Upper lobe of right lung (tissue), 1 donor: ENCODE measurements at places on chromosomes 4 and X. TPM values are rescaled to one million over a fixed set of nuclear protein-coding genes. Genes with fewer than 3 reads are reported as not detected.
A peak's percentile ranks its signal among the peaks of the same experiment; 100 is the strongest.

GRCh38 chr4:162364651-162365050, 200.9 kb upstream of the FSTL5 start:
- no peak overlapping the region for H3K4me3 ChIP-seq
- no peaks in the 10 kb centered on the region for H3K4me1 ChIP-seq
- no peaks in the 10 kb centered on the region for H3K36me3 ChIP-seq
- DNase-seq: no peak
- H3K27ac ChIP-seq: no peak overlapping the region

- H3K4me1 ChIP-seq: no peaks in the 10 kb centered on the region
- DNase-seq: no peak
- no peaks in the 10 kb centered on the region for H3K27me3 ChIP-seq
- H3K27ac ChIP-seq: no peak overlapping the region
- H3K4me3 ChIP-seq: no peak overlapping the region
These were observed 147.5 kb downstream of the INPP4B start for GRCh38 chr4:142698552-142698951.

- no peaks in the 10 kb centered on the region for H3K27me3 ChIP-seq
- no peak overlapping the region for H3K4me3 ChIP-seq
- H3K36me3 ChIP-seq: no peaks in the 10 kb centered on the region
- peaks cover 6% of the 10 kb centered on the region for H3K4me1 ChIP-seq
- H3K27ac ChIP-seq: peak overlapping the region; percentile 15
These were observed 35.7 kb upstream of the FAM241A start for GRCh38 chr4:112109360-112110058.

- no peaks in the 10 kb centered on the region for H3K27me3 ChIP-seq
- no peaks in the 10 kb centered on the region for H3K4me1 ChIP-seq
- H3K27ac ChIP-seq: no peak overlapping the region
- no peak overlapping the region for H3K4me3 ChIP-seq
- H3K36me3 ChIP-seq: peaks cover 87% of the 10 kb centered on the region
These were observed 12.4 kb downstream of the BOD1L1 start for GRCh38 chr4:13615161-13615560.

DNA sequence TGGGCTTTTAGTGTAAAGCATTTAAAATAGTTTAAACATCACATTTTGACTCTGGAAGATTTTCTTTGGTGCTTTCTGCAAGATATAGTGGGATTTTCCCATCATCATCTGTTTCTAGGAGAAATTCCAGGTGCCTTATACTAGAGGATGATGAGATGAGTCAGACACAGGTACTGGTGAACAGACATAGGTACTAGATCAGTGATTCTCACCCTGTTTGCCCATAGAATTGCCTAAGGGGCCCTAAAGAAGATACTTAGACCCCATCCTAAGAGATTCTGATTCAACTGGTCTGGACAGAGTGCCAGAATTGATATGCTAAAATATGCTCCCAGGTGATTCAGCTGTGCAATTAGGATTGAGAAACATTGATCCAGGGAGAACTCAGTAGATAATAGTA, 9.7 kb downstream of the TSPAN7 start:
- DNase-seq: no peak
- H3K4me3 ChIP-seq: no peak overlapping the region
- no peak overlapping the region for H3K27ac ChIP-seq
- H3K36me3 ChIP-seq: no peaks in the 10 kb centered on the region

- no peak overlapping the region for H3K27ac ChIP-seq
- no peaks in the 10 kb centered on the region for H3K27me3 ChIP-seq
- no peak for DNase-seq
These were observed 633.5 kb downstream of the BCOR start for GRCh38 chrX:39464253-39464652.

DNA sequence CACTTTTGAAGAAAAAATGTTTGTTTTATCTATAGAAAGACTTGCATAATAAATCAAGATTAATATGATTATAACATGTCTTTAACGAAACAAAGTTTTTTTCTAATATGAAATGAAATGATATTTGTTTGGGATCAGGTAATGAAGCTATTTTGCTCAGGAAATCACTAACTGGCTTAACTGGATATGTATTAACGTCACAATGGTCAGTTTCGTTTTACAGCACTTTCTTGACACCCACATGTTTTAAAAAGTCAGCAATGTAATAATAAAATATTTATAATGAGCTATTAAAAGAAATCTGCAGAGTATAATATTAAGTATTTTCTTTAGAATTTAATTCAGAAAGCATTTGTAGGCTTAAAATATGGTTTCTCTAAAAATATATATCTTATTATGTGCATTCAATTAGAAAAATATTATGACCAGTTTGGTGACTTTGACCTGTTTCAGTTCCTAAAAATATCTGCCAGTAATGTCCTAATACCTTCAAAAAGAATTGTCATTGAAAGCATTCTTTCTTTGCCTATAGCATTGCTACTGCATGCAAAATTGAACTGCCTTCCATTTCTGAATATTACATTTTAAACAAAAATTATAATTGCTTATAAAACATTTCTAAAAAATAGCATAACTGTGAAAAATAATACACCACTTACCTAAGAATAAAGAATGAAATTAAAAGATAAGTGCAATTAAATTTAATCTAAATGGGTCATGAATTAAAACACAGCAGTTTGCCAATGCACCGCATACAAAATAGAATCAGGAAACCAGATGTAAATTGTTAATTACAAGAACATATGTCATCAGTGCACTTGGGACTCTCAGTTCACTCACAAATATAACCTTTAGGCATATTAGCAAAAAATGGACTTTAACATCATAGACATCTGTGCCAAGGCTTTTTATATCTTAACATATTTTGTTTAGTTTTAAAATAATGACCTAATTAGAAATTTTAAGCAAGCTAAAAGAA, 31.6 kb downstream of the TIGD2 start:
- H3K27ac ChIP-seq: no peak overlapping the region
- no peak for DNase-seq
- H3K36me3 ChIP-seq: no peaks in the 10 kb centered on the region
- no peak overlapping the region for H3K4me3 ChIP-seq
- H3K4me1 ChIP-seq: no peaks in the 10 kb centered on the region

- peaks cover 16% of the 10 kb centered on the region for H3K27me3 ChIP-seq
- H3K36me3 ChIP-seq: no peaks in the 10 kb centered on the region
- H3K4me3 ChIP-seq: no peak overlapping the region
These were observed 1.7 kb upstream of the ZFP42 start for GRCh38 chr4:187993827-187994226.

- no peaks in the 10 kb centered on the region for H3K4me1 ChIP-seq
- DNase-seq: no peak
- no peaks in the 10 kb centered on the region for H3K27me3 ChIP-seq
- no peaks in the 10 kb centered on the region for H3K36me3 ChIP-seq
- H3K27ac ChIP-seq: no peak overlapping the region
These were observed 82.4 kb downstream of the MTNR1A start for GRCh38 chr4:186472948-186473347.

DNA sequence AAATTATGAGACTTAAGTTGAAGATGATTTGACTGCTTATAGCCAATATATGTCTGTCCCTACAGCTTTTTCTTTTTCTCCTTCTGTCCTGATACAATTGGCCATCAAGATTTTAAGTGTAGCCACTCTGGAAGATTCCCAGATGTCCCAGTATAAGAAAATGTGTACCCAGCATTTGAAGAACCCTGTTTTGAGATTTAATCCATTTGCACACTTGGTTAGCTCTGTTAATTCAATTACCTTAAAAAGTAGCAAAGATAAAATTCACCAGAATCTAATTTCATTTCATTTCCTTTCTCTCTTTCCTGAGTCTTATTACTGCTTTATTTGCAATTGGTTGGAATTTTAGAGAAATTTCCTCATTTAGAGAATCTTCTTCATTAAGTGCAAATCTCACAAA, 81.4 kb downstream of the DDIT4L start:
- H3K4me1 ChIP-seq: no peaks in the 10 kb centered on the region
- no peak overlapping the region for H3K4me3 ChIP-seq
- no peaks in the 10 kb centered on the region for H3K27me3 ChIP-seq
- H3K27ac ChIP-seq: no peak overlapping the region
- no peaks in the 10 kb centered on the region for H3K36me3 ChIP-seq

GRCh38 chr4:18815081-18815778, 793.7 kb upstream of the LCORL start:
- H3K27ac ChIP-seq: no peak overlapping the region
- no peak overlapping the region for H3K4me3 ChIP-seq
- H3K27me3 ChIP-seq: no peaks in the 10 kb centered on the region
- no peaks in the 10 kb centered on the region for H3K4me1 ChIP-seq
- no peak for DNase-seq

DNA sequence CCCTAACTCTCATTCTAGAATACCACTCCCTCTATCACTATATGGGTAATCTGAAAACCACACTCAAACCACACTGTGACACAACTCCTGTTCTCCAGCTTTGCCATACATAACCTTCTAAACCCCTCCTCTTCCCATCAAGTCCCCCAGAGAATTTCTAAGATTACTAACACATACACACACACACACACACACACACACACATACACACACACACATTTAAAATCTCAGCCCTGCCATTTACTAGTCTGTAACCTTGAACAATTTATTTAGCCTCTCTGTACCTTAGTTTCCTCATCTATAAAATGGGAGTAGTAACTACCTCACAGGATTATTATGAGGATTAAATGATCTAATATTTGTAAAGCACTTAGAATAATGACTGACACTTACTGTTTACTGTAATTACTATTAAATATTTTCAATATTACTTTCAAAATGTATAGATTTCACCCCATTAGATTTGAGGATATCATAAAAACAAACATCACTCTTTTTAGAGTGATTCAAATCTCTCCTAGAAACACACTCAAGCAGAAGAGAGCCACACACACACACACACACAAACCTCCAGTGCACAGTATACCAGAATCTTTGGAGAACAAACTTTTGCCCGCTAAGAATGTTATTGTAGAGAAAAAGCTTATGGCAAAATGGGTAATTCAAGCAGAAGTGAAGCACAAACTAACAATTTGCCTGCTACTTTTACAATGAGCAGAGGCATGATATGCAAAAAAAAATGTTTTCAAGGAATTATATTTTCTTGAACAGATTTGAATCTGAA, 3.8 kb downstream of the ANKRD50 start:
- peaks cover 13% of the 10 kb centered on the region for H3K4me1 ChIP-seq
- DNase-seq: no peak
- no peaks in the 10 kb centered on the region for H3K36me3 ChIP-seq
- no peaks in the 10 kb centered on the region for H3K27me3 ChIP-seq

DNA sequence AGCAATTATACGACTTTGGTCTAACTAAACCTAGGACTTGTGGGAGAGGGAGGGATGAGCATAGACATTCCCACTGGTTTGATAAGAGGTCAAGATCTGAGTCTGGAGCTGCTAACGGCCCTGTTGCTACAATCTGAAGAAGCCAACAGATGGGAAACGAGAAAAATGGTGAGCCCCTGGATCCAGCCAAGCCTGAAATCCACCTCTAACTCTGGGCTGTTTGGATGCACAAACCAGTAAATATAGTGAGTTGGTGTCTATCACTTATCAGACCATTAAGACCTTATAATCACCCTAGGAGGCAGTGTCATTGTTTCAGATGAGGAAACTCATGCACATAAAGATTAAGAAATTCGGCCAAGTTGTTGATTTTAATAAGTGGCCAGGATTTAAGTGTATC, 50.5 kb downstream of the ADGRA3 start:
- H3K27me3 ChIP-seq: no peaks in the 10 kb centered on the region
- H3K4me3 ChIP-seq: no peak overlapping the region
- no peaks in the 10 kb centered on the region for H3K36me3 ChIP-seq
- no peak for DNase-seq
- H3K27ac ChIP-seq: no peak overlapping the region

DNA sequence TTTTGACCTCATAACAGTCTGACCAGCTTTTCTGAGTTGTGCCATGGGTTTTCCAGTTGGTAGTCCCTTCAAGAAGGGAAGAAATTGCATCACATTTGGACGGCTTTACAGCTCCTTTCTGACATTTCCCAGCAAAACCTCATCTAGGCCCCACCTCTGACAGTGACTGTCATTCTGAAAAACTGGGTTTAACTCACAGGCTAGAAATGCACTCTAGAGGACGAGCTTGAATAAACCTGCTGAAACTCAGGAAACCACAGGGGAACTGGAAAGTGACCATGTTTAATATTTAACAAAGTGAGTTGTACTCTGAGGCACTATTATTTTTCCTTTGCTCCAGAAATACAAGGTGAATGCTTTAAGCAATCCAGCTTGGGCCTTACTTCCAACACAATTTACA, 434.3 kb upstream of the RASGEF1B start:
- DNase-seq: no peak
- no peaks in the 10 kb centered on the region for H3K36me3 ChIP-seq
- H3K4me1 ChIP-seq: no peaks in the 10 kb centered on the region
- no peak overlapping the region for H3K4me3 ChIP-seq
- peaks cover 4% of the 10 kb centered on the region for H3K27me3 ChIP-seq

DNA sequence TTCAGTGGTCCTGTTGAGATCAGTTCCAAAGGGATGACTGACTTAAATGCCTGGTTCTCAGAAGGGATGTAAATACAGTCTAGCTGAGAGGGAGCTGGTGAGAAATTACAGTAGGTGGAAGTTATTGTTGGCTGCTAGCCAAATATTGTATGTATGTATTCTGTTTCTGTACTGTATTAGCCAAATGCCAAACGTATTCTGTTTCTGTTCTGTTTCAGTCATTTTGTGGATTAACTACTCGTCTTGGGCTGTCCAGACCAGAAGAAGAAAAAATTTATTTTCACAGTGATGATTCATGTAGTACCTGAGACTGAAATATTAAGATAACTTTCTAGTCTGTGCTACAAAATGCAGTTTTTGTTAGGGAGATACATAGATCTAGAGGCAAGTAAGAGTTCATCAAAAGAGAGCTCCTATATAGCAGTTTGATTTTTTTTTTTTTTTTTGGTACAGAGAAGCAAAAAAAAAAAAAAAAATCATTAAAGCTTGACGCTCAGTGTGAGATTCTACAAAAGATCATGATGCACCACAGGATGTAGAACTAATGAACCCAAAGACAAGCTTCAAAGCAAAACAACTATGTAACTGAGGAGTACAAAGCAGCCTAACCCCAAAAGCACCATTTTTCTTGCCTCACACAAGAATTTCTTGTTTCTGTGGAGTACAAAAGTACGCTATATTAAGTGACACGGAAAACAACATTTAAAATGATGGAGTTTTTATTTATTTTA, 54.8 kb downstream of the CASP6 start:
- no peak for DNase-seq
- H3K4me1 ChIP-seq: peaks cover 3% of the 10 kb centered on the region
- no peaks in the 10 kb centered on the region for H3K36me3 ChIP-seq
- H3K27me3 ChIP-seq: no peaks in the 10 kb centered on the region
- H3K4me3 ChIP-seq: no peak overlapping the region

DNA sequence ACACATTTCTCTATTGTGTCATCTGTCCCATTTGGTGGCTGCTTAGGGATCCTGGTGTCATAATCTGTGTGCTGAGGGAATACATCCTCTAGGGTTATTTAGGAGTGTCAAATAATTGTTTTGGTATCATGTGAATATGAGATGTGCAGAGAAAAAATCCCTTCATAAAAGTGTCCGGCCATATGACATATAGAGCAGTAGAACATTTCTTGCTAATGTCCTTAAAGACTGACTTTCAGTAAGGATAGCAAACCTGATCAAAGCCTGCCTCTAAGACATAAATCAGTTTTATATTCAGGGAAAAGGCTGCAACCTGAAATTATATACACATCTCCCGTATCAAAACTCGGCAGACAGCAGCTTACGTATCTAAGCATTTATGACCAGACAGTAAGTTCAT, 211.6 kb downstream of the ADAM29 start:
- DNase-seq: no peak
- H3K36me3 ChIP-seq: no peaks in the 10 kb centered on the region
- no peak overlapping the region for H3K4me3 ChIP-seq
- no peaks in the 10 kb centered on the region for H3K4me1 ChIP-seq
- H3K27ac ChIP-seq: no peak overlapping the region
- H3K27me3 ChIP-seq: no peaks in the 10 kb centered on the region

The GPR34 gene
- total RNA-seq: 28.0 TPM

The MAOB gene
- 38.9 TPM for total RNA-seq

The HTN3 gene
- not detected for total RNA-seq

The CTAG1B gene
- not detected for total RNA-seq

The NR0B1 gene
- not detected for total RNA-seq

The MSANTD1 gene
- 1.0 TPM for total RNA-seq

The RAB39B gene
- 0.75 TPM for total RNA-seq

The C4orf36 gene
- total RNA-seq: 2.3 TPM
